ENCODE measurements at places on chromosomes 3 and 15.

GRCh38 chr15:88467935-88468528 is 524 bp downstream of the MRPS11 start:
- DNase-seq = no peak

- DNase-seq = no peak
These were observed 41.5 kb downstream of the HRH1 start for GRCh38 chr3:11195721-11196332.

GRCh38 chr3:23252122-23252521 is 49.0 kb downstream of the UBE2E2 start:
- no peak for DNase-seq

DNA sequence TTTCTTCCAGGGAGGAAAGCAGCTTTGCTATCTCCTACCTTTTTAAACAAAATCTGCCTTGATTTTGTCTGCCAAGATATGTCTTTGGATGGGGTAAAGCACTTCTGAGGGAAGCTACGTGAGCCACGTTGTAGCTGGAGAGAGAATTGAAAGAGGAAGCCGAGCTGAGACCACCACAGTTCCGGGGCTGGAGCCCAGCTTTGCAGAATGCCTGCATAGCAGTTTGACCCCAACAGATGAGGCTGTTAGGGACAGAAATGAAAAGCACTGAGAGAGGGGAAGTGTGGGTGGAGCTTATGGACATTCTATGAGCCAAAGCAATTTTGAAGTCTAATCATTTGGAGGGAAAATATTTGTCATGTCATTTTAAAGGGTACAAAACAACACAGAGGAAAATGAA is 45.4 kb downstream of the LIPC start:
- no peak for DNase-seq

DNA sequence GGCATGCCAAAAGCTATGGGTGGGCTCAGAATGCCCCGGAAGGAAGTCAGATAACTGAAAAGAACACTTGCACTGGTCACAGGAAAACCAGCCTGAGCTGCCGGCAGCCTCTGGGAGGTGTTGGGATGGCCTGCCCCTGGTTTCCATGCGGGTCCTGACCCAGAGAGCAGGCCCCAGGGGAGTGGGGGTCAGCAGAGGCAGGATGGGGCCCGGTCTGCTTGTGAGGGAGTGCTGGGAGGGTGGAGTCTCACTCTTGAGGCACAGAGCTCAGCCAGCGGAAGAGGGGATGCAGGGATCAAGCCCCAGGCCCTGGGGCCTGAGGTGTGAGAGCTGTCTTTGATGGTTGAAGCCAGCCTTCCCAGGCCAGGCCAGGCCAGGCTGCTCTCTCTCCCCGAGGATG is 2.4 kb upstream of the RPUSD3 start:
- no peak for DNase-seq

- no peak for DNase-seq
These were observed 319.8 kb downstream of the LPP start for GRCh38 chr3:188473591-188474288.

- DNase-seq = no peak
These were observed 166.2 kb downstream of the GAP43 start for GRCh38 chr3:115789481-115789880.

DNA sequence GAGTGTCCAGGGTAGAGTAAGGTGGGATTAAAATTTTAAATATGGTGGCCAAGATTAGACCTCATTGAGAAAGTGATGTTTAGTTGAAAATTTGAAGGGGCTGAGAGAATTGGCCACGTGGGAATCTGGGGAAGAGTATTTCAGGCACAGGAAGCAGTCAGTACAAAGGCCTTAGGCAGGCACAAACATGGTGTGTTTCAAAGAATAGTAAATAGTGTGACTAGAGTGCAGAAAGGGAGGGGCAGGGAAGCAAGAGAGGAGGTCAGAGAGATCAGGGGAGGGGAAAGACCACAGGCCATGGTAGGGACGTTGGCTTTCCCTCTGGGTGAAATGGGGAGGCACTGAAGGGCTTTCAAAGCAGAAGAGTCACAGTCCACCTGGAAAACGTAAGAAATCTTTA is 36.6 kb upstream of the POMGNT2 start:
- no peak for DNase-seq

DNA sequence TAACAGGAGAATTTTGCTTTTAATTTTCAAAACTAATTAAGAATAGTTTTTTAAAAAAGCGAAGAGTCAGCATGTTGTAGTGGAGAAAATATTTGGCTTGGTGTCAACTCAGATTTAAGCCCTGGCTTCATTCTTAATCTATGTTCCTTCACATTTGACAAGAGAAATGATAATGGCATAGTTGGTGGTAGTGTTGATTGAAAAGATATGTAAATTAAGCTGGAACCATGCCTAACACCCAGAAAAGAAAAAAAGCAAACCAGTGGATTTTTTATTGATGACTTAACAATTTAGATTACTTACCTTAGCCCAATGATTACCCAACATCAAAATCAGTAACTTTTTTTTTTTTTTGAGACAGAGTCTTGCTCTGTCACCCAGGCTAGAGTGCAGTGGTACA is 27.4 kb downstream of the TCAIM start:
- DNase-seq = no peak

DNA sequence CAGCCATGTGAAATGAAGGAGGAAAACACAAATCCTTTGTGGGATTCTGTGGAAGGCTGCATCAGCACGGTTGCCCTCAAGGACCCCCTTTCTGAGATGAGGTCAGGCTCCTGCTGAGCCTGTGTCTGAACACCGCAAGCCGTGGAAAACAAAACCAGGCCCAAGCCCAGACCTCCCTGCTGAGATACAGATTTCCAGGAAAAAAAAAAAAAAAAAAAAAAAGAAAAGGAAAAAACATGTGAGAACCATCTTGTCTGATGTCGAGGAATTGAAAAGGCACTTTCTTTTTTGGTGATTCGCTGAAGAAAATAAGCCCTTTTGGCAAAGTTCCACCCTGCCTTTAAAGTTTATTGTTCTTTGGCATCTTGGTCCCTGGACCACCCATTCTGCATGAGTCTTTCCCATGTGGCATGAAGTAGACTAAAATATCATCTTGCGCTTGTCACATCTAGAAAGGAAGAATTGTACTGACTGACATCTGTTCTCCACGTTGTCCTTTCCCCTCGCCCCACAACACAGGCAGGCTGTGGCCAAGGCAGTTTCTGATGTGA is 117.6 kb downstream of the CHST2 start:
- DNase-seq = no peak

- DNase-seq = no peak
These were observed 717.5 kb downstream of the AGBL1 start for GRCh38 chr15:86797135-86797534.

GRCh38 chr3:47475029-47475569 is 642 bp downstream of the SCAP start:
- DNase-seq = peak; percentile 19

GRCh38 chr15:92636908-92637481 is 18.6 kb downstream of the FAM174B start:
- no peak for DNase-seq

DNA sequence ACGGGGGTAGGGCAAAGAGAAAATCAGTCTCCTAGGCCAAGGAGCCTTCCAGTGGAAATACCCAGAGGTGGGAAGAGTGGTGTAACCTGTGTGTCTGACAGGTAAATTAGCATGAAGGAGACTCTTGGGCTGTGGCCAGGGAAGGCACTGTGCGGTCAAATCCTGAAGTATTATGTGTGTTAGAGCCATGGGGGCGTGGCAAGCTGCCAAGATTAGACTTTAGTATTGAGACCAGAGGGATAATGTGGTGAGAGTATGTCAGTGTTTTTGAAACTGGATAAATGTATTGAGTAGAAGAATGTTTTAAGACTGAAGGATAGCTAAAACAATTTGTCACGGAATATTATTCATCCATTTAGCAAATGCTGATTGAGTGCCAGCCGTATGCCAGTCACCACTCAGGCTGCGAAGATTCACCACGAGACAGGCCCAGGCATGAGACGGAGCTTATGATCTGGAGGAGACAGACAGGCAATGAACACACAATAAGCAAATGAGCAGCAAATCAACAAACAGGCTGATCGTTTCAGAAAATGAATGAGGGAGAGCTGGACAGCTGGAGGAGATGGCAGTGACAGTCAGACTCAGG is 445.9 kb downstream of the MCTP2 start:
- no peak for DNase-seq

DNA sequence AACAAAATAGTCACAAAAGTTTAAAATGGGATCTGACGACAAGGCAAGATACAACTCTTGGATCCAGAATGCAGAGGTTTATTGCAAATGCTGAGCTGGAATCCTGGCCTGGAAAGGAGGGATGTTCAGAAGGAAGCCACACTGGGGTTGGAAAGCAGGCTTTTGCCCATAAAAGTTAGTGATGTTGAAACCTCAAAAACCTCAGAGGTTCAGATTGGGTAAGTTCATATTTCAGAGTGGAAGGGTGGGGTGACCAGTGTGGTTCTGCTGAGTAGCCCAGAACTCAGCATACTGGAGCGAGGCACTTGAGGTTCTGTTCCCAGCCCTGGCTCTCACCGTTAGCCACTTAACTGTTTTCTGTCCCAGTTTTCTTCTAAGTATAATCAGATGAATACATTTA is 114.0 kb upstream of the OSTN start:
- no peak for DNase-seq

DNA sequence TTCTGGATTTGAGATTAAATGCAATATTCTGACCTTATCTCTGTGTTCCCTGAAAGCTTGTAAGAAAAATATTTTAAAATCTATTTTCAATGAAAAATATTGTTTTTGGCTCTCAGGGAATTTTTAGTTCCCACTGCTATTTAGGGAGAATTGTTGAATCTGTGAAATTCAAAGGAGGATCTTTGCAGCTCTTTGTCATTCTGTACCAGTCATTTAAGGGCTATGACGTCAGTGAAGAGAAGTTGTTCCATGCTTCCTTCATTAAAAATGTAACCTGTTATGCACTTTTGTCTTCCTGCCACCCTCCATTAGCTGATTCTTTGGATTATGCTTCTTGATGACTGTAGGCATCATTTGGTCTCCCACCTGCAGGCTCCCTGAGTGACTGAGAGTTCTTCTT is 427.8 kb upstream of the C2CD4B start:
- DNase-seq = no peak

GRCh38 chr15:77944002-77944867 is 133.3 kb downstream of the TBC1D2B start:
- DNase-seq = peak; percentile 27

DNA sequence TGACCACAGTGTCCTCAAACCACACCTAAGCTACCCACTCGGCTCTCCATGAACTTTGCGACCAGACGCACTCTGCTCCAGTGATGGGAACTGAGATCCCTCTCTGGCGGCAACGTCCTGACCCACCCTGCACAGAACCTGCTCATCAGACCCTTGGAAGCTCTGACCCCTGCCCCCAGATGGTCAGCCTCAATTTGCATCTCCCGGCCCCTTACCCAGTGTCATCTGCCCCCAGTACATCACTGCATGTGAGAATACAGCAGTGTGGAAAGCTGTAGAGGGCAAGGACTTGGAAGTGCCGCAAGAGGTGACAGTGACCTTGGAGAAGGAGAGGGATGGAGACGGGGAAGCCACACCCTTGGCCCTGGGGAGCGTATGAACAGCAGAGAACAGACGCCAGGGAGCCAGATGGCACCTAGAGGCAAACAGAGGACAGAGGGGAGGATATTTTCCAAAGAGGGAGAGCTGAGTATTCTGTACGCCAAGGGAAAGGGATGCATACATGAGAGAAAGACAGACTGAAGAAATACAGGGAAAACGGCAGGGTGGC is 192.0 kb downstream of the XXYLT1 start:
- DNase-seq = no peak

- no peak for DNase-seq
These were observed 11.0 kb upstream of the GABPB1 start for GRCh38 chr15:50365971-50366370.

DNA sequence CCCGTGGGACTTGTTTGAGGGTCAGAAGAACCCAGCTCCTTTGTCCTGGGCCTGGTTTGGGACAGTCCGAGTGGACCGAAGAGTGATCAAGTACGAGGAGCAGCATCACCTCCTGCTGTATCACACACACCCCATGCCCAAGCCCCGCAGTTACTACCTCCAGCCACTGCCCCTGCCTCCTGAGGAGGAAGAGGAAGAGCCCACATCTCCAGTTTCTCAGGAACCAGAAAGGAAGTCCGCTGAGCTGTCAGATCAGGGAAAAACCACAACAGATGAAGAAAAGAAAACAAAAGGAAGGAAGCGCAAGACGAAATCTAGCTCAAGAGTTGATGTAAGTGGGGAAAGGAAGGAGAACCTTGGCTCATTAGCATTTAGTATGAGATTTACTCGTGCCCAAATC is 3.3 kb upstream of the P2RY12 start:
- DNase-seq = no peak

GRCh38 chr3:2097641-2098191 is 950 bp upstream of the CNTN4 start:
- DNase-seq = no peak

- no peak for DNase-seq
These were observed 329.2 kb upstream of the LRRC3B start for GRCh38 chr3:26293329-26293844.

DNA sequence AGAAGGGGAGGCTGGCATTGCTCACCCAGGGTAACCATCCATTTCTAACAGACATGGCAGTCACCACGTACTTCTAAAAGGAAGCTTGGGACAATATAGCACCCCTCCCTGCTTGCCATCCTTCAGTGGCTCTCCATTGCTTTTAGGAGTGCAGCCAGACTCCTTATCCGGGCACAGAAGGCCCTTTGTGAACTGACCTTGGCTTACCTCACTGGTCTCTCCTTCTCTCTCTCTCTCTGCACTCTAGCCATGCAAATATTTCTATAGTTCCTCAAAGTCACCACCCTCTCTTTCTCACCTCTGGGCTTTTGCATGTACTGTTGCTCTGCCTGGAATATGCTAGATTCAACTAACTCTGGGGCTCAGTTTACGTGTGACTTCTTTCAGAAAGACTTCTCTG is 301.1 kb downstream of the SHQ1 start:
- no peak for DNase-seq

DNA sequence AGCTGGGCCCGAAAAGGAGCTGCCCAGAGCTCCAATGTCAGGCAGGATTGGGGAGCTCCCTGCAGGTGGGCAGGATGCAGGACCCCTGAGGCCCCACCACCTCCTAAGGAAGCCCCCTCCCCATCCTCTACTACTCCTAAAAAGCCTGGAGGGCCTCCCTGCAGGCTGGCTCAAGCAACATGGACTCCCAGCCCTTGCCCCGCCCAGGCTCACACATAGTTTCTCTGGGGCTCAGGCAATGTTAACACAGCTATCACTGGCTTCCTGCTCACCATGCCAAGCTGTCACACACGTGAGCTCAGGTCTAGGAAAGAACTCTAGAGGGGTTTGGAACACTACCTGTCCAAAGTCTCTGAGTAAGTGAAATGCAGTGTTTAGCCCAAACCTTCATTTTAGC is 65.4 kb upstream of the ZNF148 start:
- DNase-seq = no peak

Measured in stimulated activated CD4-positive, alpha-beta T cell treated with anti-CD3 and anti-CD28 coated beads, Interleukin-15, amount 100 ng/mL, for 48 hours (primary cell).